SHP77 (cell line): ENCODE measurements at places on chromosomes 2 and 18.

- no peak for DNase-seq
Measured at GRCh38 chr2:12442476-12442847, 274.3 kb upstream of the TRIB2 start.

DNA sequence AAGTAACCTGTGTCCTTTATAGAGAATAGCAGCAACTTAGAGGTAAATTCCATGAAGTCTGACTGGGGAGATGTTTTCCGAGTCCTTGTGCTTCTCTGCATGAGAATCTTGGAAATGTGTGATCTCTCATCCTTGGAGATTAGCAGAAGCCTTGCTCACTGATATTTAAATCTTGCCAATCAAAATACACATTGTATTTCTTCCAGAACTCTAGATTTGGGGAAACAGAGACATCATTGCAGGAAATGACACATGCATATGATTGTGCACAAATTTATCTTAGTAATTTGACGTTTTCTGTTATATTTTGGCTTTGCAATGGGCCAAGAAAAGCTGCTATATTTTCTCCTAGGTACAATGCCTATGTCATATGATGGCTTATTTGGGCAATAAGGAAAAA lies 182.6 kb downstream of the ZNF804A start:
- no peak for DNase-seq

- DNase-seq = no peak
Measured at GRCh38 chr2:75596784-75597183, 36.0 kb upstream of the EVA1A start.

DNA sequence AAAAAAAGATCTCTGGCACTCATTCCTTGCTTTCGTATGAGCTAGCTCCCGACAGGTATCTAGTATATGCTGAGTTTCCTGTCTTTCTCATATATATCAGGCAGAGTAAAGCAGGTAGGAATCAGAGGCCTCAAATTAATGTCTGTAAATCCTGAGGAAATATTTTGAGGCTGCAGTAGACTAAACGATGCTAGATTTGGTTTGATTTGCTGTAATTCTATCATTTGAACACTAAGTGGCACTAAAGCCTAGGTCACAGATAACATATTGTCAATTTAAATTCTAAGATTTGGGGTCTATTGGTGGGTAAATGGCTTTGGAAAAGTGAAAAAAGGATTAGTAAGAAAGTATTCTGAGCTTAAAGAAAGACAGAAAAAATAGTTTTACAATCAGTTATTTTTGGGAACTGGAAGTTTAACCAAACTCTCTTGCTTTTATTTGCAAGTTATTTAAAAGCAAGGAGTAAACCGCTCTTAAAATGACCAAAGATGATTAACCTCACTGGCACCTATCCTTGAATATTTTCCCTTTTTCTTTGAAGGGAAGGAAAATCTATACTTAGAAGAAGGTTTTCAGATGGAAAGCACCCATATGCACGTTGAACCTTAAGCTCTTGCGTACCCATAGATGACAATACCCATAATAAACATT lies 37.6 kb upstream of the SLC4A10 start:
- DNase-seq = peak; percentile 9

DNA sequence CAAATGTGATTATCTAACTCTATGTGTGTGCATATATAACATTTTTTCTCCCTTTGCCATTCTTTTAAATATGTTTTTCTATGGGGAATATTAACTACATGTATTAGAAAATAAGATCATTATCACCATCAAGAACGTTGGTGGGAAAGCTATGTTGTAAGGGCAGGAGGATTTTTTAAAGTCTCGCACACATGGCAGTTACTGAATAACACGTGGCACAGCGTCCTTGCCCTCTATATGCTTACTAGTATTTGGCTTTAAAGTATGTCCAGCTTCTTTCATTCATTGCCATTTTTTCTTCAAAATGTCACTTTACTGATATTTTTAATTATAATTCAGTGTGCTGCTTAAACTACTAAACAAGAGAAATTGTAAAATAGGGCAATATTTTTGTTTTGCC lies 944.3 kb downstream of the SOCS6 start:
- DNase-seq = no peak

GRCh38 chr18:31103423-31103822 lies 1.2 kb upstream of the DSC2 start:
- no peak for DNase-seq

DNA sequence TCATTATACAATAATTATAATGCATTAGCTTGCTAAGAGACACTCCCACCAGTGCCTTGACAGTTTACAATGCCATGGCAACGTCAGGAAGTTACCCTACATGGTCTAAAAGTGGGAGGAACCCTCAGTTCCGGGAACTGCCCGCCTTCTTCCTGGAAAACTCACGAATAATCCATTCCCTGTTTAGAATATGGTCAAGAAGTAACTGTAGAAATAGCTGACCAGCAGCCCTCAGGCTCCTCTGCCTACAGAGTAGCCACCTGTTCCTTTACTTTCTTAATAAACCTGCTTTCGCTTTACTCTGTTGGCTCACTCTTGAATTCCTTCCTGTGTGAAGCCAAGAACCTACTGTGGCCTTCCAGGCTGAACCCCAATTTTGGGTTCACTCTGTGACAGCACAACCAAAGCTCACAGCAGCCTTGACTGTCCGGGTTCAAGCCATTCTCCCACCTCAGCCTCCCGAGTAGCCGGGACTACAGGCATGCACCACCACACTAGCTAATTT lies 20.0 kb upstream of the PTPN2 start:
- no peak for DNase-seq

DNA sequence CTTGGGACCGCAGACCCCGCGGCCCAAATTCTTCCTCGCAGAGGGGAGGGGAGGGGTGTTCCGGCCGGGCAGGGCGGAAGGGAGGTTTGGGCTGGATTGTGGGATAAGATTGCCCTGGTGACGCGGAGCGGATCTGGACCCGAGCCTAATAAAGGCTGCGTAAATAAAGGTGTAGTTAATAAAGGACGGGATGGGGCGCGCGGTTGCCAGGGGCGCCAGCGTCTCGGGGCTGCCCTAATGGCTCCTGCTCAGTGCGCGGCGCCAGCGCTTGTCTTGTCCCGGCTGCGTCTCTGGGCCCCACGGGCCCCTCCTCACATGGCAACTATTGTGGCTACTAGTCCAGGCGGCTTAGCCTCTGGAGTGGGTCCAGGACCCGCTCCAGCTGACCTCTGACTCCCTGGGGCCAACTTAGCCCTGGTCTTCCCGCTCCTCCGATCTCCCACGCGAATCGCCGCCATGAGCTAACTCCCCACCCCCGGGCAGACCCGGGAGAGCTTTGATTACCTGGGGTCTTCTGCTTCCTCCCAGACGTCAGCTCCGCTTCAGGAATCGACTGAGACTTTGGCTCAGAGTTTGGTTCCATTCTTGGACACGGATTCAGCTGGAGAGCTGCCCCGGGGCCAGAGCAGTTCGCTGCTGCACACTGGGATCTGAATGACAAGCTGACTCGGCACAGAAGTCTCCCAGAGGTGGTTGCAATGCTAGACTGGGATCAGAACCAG lies 36.5 kb downstream of the SLC25A52 start:
- no peak for DNase-seq

DNA sequence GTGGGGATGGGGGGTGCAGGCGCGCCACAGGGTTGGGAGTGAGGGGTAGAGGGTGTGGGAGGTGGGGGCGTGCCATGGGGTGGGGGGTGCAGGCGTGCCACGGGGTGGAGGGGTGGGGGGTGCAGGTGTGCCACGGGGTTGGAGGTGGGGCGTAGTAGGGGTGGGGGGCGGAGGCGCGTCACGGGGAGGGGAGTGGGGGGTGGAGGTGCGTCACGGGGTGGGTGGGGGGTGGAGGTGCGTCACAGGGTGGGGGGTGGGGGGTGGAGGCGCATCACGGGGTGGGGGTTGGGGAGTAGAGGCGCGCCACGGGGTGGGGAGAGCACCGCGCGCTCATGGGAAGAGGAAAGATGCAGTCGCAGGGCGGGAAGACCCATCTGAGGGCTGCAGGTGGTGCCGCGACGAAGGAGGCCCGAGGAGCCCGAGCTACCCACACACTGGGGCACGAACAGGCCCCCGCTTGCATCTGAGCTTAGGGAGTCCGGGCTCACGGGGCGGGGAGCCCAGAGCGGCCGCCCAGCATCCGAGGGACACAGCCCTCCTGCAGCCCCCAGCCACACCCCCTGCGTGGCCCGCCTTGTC lies 37.5 kb downstream of the SNED1 start:
- no peak for DNase-seq

- DNase-seq = no peak
Measured at GRCh38 chr2:11354363-11355154, 10.1 kb upstream of the ROCK2 start.

DNA sequence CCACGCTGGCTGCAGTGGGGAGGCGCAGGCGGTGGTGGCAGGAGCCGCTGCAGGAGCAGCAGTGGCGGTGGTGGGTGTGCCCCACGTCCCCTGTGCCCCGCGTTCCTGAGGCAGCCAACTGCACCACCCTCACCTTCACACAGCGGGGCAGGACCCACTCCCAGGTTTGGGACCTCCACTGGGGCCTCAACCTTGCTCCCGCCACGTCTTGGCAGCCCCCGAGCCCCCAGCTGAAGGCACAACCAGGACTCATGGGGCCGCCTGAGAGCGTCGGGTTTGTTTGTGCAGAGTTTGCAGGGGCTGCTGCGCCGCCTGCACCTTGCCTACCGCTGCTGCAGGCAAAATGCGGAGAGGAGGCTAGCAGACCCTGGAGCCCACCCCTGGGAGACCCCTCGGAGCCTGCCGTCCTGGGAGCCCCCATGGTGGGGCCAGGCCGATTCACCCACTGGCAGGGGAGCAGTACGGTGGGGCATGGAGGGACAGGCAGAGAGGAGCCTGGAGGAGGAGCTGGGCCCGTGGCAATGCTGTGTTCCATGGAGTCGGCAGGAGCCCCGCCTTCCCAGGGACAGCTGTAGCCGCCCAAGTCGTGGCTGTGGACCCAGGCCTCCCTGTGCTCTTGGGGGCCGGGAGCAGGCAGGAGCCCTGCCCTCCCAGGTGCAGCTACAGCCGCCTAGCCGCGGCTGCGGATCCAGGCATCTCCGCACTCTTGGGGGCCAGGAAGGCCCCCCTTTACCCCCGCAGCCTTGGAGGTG lies 14.7 kb upstream of the EML6 start:
- peak; percentile 56 for DNase-seq

GRCh38 chr18:79964330-79965118 lies at the start of gene HSBP1L1:
Gene HSBP1L1 (plus strand): TSS chr18:79964643. CDS start chr18:79964736, 93 bp downstream.
- DNase-seq = no peak

GRCh38 chr2:170255971-170256370 lies 78.0 kb downstream of the MYO3B start:
- DNase-seq = no peak

- DNase-seq = peak; percentile 6
Measured at GRCh38 chr2:39696101-39696553, 30.4 kb downstream of the TMEM178A start.
